ENCODE measurements at places on chromosomes 6 and 20.
A peak's percentile ranks its signal among the peaks of the same experiment; 100 is the strongest.

DNA sequence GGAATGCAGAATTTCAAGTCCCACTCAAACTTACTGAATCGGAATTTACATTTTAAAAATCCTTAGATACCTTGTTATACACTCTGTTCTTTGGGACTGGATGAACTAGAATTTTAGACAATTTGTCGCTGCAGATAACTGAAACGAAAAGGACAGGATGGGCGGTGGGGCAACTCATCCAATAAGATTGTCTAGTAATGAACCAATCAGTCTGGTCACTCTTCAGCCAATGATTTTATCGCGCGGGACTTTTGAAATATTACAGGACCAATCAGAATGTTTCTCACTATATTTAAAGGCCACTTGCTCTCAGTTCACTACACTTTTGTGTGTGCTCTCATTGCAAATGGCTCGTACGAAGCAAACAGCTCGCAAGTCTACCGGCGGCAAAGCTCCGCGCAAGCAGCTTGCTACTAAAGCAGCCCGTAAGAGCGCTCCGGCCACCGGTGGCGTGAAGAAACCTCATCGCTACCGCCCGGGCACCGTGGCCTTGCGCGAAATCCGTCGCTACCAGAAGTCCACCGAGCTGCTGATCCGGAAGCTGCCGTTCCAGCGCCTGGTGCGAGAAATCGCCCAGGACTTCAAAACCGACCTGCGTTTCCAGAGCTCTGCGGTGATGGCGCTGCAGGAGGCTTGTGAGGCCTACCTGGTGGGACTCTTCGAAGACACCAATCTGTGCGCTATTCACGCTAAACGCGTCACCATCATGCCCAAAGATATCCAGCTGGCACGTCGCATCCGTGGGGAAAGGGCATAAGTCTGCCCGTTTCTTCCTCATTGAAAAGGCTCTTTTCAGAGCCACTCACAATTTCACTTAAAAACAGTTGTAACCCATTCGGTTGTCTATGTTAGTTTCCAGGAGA, 41.9 kb upstream of the HFE start:
- DNase-seq, result peak; percentile 81

DNA sequence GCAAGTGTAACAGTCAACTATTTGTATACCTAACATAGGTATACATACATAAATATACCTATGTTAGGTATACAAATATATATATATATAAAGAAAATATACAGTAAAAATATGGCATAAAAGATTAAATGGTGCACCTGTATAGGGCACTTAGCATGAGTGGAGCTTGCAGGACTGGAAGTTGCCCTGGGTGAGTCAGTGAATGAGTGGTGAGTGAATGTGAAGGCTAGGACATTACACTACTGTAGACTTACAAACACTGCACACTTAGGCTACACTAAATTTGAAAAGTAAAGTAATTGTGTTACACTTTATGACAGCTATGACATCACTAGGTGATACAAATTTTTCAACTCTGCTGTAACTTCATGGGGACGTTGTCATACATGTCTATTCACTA, 65.6 kb downstream of the CDC5L start:
- DNase-seq, result no peak

- no peak for DNase-seq
These were observed 4.3 kb upstream of the MAP3K4 start for GRCh38 chr6:160987265-160987664.

DNA sequence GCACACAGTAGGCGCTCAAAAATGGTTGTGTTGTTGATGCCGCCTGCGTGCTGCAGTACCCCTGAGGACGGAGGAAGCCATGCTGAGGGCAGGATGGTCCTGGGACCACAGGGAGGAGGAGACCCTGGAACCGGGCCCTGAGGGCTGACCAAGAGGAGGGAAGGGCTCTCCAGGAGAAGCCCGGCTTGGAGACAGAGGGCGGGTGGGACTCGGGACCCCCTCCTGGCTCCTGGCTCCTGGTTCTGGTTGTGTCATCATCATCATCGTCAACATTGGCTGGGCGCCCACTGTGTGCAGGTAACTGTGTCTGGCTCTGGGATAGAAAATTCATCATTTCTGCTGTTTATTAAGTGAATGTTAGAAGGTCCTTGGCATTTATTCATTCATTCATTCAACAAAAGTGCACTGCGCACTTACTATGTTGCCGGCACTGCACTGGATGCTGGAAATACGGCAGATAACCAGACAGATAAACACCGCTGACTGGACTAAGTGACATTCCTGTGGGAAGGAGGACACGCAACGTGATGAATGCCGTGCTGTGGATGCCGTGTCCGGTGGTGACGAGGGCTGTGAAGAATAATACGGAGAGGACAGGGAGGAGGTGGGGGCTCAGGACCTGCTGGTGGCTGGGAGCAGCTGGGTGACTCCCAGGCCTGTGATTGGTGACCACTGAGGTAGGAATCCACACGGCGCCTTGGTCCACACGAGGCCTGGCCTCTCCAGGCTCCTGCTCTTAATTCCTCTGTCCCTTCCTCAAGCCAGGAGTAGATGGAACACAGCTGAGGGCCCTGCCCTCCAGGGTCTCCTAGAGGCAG, 35.3 kb downstream of the SPDEF start:
- DNase-seq, result no peak

DNA sequence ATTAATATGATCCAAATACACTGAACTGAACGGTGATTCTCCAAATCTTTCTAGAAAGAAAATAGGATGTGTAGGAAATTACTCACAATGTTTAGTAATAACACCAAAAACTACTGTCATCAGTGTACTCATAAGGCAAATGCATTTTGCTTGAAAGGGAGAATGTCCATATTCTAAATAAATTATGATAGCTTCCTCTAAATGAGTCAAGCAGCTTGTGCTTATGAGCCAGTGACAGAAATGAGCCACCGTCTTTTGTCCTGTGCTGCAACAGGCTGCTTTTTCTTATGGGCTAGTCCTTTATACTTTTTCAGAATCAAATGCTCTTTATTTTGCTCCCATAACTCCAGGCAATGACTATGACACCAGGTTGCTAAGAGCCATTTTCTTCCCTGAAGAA, 4.5 kb upstream of the ZNF451 start:
- DNase-seq, result no peak

DNA sequence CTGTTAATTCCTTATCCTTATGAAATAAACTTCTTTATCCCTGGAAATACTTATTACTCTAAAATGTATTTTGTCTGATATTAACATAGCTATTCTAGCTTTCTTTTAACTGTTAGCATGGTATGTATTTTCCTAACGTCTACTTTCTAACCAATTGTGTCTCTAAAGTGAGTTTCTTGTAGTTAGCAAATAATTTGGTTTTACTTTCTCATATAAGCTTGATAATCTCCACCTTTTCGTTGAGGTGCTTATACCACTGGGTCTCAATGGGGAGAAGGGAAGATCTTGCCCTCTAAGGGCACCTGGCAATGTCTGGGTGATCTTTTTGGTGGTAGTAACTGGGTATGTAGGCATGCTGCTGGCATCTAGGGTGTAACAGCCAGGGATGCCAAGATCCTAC, 25.7 kb downstream of the ZNF334 start:
- no peak for DNase-seq

DNA sequence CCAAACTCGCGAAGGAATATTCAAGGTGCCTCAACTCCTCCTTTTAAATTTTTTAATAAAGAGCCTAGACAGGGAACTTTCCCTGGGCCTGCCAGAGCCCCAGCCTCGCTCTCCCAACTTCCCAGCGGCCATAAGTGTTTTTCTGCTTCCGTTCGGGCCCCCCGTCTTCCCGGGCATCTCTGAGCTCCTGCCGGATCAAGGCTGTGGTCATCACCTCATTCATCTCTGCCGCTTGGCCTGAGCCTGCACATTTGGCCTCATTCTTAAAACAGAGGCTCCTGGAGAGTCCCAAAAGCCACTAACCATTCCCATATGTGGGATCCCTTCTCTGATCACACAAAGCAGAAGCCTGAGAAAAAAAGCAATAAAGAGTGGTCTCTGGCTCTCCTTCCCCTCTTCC, 969.1 kb upstream of the DEFB115 start:
- DNase-seq, result no peak

DNA sequence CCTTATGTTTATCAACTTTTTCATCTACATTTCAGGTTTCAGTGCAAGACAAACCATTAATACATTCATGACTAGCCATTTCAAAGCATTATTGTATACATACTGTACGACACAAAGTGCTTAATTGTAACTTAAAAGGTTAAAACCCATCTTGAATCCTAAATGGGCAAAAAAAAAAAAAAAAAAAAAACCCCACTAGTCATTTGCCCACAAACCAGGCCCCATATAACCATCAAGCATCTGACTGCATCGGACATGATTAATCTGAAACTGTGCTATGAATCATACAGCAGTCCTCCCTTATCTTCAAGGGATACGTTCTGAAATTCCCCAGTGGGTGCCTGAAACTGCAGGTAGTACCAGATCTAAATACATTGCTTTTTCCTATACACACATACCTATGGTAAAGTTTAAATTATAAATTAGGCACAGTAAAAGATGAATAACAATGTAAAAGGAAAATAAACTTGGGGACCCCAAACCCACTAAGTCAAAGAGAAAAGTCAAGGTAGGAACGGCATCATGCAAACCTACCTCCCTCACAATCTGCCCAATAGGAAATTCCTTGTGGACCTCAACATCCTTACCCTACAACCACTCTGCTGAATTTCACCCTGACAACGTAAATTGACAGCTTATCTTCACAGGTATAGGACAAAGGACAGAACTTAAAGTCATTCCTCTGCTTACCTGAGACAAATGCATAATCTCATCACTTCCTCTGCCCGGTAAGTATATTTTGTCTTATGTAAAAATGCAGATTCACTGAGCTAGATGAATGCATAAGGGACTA, 14.3 kb downstream of the B4GALT5 start:
- DNase-seq, result peak; percentile 34

DNA sequence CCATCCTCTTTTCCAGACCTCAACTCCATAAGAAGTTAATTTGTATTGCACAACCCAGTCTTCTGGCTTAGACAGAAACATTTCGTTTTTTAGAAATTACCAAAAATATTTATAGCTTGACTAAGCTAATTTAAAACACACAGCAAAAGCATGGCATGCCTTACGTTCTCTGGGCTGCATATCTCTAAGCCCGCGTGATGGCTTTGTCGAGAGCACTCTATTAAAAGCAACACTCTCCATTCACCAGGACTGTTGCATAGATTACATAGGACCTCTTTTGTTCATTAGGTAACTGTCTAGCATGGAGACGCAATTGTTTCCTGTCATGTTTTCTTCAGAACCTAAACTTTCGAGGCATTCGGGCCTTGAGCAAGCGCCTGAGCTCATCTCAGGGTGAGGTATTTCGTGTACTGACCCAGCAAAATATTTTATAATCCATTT, 104.5 kb downstream of the IBTK start:
- DNase-seq, result peak; percentile 85

GRCh38 chr6:112470950-112471349, 123.8 kb downstream of the RFPL4B start:
- DNase-seq, result no peak

- DNase-seq, result no peak
These were observed 2.8 kb downstream of the SPO11 start for GRCh38 chr20:57332105-57333089.

DNA sequence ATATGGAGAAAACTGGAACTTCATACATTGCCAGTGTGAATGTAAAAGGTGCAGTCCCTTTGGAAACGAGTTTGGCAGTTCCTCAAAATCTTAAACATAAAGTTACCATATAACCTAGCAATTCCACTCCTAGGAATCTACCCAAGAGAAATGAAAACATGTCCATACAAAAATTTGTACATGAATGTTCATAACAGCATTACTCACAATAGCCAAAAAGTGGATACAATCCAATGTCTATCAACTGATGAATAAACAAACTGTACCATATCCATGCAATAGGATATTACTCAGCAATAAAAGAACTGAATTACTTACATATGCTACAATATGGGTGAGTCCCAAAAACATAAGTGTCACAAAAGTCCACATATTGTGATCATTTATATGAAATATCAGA, 48.7 kb upstream of the ERVFRD-1 start:
- no peak for DNase-seq
